ENCODE measurements at places on chromosomes 3 and 15.

DNA sequence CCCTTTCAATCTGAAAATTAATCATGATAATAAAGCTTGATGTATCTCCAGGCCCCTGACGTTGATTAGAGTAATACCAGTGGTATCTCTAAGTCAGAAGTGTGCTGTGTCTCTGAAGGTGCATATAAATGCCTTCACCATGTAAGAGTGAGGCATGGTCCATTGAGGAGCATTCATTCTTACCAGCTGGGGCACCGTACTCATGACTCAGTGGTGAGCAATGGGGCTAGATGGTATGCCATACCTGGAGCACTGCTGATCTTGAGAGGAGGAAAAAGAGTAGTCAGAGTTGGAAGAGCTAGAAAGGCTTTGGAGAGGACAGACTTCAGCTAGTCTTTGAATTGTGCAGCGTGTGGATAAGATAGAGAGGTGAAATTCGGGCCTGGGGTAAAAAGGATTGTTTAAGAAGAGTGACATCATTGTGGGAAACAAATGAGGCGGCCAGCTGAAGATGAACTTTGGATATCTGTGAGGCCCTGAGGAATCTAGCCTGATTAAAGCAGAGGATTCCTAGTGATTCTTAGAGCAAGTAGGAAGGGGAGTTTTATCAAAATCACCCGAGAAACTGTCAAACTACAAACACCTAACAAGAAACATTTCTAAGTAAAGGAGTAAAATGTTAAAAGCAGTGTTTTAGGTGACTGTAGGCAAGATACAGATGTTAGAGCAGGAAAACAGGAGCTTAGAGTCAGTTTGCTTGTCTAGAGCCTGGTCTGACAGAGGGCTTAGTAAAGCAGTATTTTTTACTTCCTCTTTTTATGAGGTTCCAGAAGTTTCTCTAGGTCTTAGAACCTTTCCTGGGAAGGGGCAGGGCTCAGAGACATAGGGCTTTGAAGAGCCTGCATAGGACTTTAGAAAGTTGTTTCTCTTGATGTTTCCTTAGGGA is 13.6 kb downstream of the TMOD3 start:
- DNase-seq, result no peak

DNA sequence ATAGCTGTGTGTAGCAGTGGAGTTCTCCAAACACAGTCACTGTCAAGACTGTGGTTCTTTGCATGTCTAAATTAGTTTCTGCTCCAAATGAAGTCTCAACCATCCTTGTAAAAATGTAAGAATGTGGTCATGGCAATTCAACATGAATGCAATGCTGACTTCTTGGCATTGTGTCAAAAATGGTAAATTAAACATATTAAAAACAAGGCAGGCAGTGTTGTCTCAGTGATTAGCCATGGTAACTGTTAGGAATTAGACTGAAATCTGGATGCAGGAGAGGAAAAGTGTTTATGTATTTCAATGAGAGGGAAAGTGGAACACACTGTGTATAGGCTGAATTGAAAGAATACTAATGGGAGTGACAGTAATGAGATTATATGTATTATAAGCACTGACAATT is 597.2 kb downstream of the EDEM1 start:
- no peak for DNase-seq

GRCh38 chr15:89333011-89333860 is 1.4 kb downstream of the POLG start:
- no peak for DNase-seq

- DNase-seq, result no peak
Observed at GRCh38 chr3:57948781-57949242, 59.4 kb upstream of the FLNB start.

- DNase-seq, result no peak
Observed at GRCh38 chr3:106022913-106023312, 154.1 kb upstream of the CBLB start.

- DNase-seq, result no peak
Observed at GRCh38 chr15:84894736-84895425, 10.4 kb downstream of the SLC28A1 start.

DNA sequence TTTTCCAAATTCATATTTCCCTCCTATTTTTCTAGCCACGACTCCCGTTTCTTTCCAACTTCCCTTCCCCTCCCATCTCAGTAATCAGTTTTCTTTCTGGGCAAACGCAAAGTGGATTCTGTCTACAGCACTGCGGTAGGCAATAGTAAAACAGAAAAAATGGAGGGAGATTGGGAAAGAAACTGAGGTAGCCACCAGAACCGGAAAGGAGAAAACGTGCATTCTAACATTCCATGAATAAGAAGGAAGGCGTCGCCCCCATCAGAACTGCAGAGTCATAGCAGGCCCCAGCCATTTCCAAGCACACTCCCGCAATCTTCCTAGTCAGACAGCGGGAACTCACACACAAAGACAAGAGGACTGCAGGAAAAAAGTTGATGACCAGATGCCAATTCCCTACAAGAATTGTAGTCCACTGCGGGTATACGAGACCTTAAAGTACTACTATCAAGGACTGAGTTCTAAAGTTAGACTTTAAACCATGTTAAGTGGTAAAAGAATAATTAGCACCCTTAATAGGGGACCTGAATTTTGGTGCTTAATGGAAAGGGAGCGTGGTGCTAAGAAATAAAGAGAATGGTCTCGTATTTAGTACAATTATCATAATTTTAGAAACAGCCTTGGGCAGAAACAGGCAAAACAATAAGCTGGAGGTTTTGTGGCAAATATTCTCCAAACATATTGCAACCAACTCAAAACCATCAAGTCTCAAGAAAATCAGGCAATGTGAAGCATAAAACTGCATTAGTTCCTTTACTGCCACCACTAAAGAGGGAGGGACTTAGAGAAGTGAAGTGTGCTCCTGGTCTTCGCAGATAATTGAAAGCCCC is 1.4 kb downstream of the PFN2 start:
- peak; percentile 64 for DNase-seq

GRCh38 chr3:189160519-189161309 is 11.1 kb upstream of the TPRG1 start:
- DNase-seq, result no peak

DNA sequence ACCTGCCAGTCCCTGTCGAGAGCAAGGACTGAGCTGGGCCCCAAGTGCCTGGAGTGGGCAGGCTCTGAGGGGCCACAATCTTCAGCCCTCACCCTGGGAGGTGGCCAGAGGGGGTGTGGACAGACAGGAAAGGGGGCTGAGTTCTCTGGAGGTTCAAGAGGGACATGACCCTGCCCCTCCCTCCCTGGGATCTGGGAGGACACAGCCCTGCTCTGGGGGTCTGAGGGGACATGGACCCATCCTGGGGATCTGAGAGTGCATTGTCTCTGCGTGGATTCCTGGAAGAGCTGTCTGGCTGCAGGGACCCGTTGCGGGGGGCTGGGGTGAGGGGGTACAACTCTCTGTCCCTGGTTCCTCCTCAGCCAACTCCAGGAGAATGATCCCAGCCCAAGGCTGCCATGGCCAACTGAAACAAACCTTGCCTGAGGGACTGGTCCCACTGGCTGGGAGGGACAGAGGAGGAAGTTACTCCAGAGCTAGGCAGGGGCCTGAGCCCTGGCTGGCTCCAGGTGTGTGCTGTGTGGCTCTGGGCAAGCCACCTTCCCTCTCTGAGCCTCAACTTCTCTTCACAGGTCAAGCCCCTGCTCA is 29.0 kb downstream of the PTH1R start:
- no peak for DNase-seq

DNA sequence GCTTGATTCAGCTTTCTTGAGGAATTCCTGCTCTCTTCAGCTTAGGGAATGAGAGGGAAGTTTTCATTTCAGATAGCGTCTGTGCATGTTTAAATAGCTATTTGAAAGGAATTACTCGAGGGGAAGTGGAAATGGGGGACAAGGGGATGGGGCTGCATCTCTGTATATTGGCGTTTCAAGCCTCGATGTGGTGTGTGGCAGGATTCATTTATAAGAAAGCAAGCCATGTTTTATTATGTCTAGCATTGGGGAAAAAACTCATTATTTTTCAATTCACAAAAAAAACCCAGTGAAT is 1.0 kb downstream of the ATP2C1 start:
- DNase-seq, result peak; percentile 25

GRCh38 chr15:89090791-89091626 is 2.8 kb downstream of the ABHD2 start:
- peak; percentile 23 for DNase-seq

DNA sequence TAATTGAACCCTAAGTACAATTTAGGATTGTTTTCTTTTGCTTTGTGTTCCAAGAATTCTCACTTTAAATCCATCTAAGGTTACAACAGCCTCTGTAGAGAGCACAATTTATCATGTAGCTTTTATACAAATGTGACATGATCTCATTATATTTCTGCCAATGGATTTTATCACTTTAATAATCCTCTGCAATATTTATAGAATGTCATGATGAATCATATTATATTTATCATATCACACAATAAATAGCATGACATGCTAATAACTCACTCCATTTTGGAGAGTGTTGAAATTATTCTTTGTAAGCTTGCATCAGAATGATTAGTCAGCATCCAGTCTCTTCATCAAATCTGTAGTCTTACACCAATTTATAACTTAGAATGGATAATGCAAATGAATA is 280.6 kb upstream of the ZNF717 start:
- DNase-seq, result no peak

GRCh38 chr3:191369616-191370010 is 39.3 kb upstream of the UTS2B start:
- DNase-seq, result no peak

- DNase-seq, result no peak
Observed at GRCh38 chr3:100429187-100429716, 27.9 kb downstream of the LNP1 start.

DNA sequence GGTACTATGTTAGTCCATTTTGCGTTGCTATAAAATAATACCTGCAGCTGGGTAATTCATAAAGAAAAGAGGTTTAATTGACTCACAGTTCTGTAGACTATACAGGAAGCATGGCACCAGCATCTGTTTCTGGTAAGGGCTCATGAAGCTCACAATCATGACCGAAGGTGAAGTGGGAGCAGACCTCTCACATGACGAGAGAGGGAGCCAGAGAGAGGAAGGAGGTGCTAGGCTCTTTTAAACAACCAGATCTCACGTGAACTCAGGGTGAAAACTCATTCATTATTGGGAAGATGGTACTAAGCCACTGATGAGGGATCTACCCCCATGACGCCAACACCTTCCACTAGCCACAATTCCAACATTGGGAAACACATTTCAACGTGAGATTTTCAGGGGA is 301.7 kb upstream of the MDFIC2 start:
- DNase-seq, result no peak

GRCh38 chr3:184129012-184129411 is 6.1 kb upstream of the EIF2B5 start:
- DNase-seq, result no peak

DNA sequence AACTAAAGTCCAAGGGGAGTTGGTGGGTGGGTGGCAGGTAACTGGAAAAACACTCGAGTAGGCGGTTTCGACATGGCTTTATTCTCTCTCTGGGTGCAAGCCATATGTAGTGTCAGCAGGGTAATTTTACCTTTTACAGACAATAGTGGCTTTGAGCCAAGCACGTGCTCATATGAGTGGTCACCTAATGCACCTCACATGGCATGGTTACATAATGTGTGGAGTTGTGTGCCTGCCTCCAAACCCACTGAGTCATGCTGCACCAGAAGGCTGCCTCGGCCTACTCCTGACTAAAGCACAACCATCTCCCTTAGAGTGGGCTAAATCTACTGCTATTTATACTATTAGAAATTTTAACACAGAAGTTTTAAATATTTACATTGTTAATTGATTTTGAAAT is 16.5 kb downstream of the CCRL2 start:
- DNase-seq, result no peak

GRCh38 chr3:134330883-134331810 is 43.1 kb downstream of the AMOTL2 start:
- peak; percentile 86 for DNase-seq

Data from muscle of arm (tissue), 14 donors.